ENCODE measurements at places on chromosomes 1 and 21. TPM values are rescaled to one million over a fixed set of nuclear protein-coding genes. Genes with fewer than 3 reads are reported as not detected.

RGSL1 gene
- not detected for total RNA-seq

ITLN1 gene
- total RNA-seq: not detected

OPRD1 gene
- total RNA-seq: 0.52 TPM

NTMT2 gene
- not detected for total RNA-seq

PCBP3 gene
- 8.0 TPM for total RNA-seq

SIM2 gene
- total RNA-seq: 0.11 TPM

ALG14 gene
- total RNA-seq: 0.73 TPM

TLR5 gene
- 0.44 TPM for total RNA-seq

- DNase-seq: no peak
These were observed 58.9 kb upstream of the KIF26B start for GRCh38 chr1:245095903-245096302.

DNA sequence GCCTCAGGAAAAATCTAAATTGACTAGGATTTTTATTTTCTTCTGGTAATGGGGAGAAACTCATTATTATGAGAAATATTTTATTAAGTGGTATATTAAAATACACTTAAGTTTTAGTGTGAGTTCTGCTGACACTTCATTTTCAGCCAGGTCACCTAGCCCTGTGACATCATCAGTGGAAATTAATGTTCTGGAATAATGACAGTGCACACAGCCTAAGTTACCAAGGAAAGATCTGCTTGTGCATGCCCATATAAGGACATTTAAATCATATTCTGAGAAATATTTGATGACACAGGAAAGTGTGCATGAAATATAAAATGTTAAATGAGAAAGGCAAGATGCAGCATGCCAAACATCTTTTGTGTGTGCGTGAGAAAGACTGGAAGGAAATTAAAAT lies 102.0 kb downstream of the KIF14 start:
- DNase-seq: no peak

GRCh38 chr1:69088571-69088970 lies 479.2 kb upstream of the LRRC7 start:
- no peak for DNase-seq

DNA sequence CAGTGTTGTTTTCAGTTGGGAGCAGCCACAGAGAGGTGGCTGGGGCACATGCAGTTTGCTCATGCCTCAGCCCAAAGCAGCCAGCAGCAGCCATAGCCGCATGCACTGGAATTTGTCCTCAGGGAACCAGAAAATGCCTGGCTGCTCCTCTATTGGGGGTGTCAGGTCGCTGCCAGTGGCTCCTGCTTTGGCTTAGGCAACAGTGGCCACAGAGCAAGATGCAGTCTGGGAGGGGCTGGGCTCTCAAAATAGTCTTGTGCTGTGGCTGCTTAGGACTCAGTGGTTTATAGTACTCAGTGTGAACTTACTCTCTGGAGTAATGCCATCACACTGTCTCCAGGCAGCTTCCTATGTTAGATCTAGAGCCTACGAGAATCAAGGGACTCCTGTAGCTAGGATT lies 25.0 kb downstream of the CD55 start:
- no peak for DNase-seq

- peak; percentile 1 for DNase-seq
These were observed 49.7 kb upstream of the IFI44L start for GRCh38 chr1:78570539-78570938.

DNA sequence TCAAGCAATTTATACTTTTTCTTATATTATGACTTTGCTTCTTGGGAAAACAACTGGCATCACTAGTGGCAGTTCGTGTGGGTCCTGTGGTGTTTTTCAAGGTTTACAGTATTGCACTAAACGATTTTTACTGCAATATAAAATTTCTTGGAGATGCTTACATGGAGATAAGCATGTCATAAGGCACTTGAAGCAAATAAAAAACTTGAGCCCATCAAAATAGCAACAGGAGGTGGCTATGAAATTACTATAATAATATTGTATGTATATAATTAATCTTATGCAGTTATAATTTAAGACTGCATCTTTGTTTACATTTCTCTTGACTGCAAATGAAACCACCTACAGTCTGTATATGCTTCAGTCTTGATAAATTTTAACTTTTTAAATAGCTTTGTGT lies 29.3 kb upstream of the CHAF1B start:
- no peak for DNase-seq

DNA sequence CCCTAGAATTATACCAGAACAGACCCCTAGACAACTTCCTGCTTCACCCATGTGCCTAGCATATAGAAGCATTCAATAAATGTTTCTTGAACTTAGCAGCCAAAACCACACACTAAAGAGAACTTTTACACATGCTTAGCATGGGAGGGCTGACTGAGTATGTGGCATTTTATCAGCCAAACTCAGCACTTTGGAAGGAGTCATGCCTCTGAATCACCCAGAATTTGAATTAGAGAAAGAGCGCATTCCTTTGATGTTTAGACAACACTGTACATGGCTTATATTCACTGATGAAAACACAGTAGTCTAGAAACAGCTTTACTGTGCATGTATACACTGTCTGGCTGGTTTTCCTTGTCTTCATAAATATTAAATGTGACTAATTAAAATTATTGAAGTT lies 26.1 kb downstream of the SPAG17 start:
- DNase-seq: no peak

DNA sequence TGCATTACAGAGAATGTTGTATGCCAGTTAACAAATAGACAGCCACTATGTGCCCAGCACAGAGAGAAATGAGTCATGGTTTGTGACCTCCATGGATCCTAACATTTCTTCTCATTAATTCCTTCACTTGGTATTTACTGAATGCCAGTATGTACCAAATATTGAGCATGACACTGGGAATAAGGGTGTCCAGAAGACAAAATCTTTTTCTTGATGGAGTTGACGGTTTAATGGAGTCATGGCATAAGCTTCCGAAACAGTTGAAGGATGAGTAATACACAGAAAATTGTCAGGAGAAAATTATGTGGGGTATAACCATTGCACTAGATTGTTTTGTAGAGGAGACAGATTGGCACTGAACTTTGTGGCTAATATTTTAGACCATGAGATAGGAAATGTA lies 36.9 kb downstream of the PTGFR start:
- no peak for DNase-seq

GRCh38 chr1:88998716-88999115 lies 6.3 kb upstream of the KYAT3 start:
- peak; percentile 62 for DNase-seq

DNA sequence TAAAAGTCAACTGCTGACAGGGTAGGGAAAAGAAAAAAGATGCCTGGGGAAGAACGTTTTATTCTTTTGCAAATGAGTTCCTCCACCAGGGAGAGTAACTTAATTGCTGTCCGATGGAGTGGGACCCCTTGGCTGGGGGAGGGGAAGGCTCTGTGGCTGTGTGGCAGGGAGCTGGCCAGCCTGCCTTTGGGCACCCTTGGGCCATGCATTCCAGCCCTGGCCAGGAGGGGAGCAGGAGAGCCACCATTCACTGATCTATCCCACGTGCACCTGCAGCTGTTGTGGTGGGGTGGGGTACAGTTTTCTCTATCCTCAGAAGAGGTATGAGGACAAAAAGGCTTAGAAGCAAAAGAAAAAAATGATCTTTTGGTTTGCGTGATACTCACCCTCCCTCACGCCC lies 116.9 kb downstream of the KCNK1 start:
- peak; percentile 71 for DNase-seq

DNA sequence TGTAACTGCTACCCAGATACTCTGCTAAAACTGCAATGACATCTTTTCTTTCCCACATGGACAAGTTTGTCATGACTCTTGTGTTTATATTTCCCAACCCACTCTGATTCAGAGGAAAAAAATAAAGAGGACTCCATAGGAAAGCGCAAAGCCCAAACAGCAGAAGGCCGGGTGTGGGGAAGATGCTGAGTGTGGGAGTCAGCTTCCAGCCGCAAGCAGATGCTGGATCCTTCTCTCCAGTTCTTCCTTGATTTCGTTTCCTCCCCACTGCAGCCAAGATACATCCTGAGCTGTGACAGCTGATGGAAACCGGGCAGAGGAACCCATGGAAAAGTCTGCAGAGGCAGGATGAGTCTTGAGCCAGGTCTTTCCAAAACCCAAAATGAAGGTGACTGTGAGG lies 498.2 kb downstream of the PLPP3 start:
- no peak for DNase-seq

DNA sequence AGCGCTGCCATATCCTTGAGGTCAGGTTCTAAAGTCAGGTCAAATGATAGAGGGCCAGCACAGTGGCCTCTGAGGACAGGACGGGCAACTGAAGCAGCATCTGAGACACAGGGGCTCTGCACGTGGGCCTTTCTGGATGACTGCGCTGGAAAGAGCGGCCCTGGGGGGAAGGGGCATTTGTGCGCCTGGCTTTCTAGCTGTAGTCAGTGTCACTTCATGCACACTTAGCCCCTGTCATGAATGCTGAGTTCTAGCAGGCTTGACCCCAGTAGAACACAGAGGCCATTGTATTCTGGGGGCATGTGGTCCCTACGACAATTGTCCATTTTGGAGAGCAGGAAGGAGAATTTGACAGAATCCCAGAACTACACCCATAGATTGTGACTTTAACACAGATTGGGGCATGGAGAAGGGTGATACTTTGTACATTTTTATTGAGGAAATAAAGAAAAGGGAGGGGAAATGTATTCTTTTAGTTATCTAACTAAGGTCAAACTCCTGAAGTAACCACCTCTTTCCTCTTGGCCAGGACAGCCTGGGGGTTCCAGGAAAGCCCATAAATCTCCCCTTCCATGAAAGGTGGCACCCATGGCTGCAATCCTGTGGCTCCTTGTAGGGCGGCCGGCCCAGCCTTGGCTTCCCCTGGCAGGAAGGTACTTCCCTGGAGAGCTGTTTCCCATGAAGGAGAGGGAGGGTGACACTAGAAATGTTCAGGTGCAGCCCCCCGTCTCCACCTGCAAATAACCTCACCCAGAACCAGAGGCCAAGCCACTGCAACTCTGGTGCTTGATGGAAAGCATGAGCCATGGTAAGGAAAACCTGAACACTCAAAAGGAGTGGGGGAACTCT lies 34.4 kb downstream of the NTPCR start:
- peak; percentile 16 for DNase-seq

GRCh38 chr21:14403681-14404318 lies 20.9 kb upstream of the HSPA13 start:
- peak; percentile 8 for DNase-seq

- peak; percentile 91 for DNase-seq
These were observed 20.9 kb downstream of the PDXK start for GRCh38 chr21:43739621-43740435.

GRCh38 chr1:34843392-34844251 lies 15.9 kb downstream of the SMIM12 start:
- no peak for DNase-seq

GRCh38 chr1:208111646-208112190 lies 132.5 kb downstream of the PLXNA2 start:
- no peak for DNase-seq

GRCh38 chr1:53590104-53590503 lies 130.9 kb downstream of the DMRTB1 start:
- DNase-seq: peak; percentile 19

DNA sequence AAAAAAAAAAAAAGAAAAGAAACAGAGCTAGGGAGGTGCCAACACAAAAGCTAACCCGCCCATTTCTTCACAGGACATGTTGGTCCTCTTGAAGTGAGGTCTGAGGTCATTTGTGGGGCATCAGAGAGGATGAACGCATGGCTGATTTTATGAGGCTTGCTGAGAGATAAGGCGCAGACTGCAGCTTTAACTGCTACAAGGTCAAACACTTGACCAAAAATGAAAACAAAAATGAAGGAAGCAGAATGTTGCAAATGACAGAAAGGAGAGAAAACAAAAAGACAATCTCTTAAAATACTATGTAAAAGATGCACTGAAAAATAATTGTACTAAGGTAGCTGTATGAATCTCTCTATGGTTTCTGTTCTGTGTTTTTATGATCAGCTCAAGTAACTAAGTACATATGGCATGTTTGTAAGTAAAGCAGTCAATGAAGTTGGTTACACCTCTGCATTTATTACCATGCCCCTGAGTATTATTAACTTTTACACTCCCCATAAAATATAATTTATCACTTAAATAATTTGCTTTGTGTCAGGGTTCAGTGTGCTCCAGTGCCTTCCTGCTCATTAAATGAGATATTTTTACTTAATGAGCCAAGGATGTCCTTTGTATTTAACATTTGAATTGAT lies 249.1 kb upstream of the NR5A2 start:
- DNase-seq: no peak

GRCh38 chr1:7967196-7967595 lies 5.7 kb downstream of the PARK7 start:
- DNase-seq: no peak

- peak; percentile 32 for DNase-seq
These were observed 5.0 kb downstream of the HPDL start for GRCh38 chr1:45331436-45332345.

GRCh38 chr1:117368116-117369108 lies 1.2 kb downstream of the MAN1A2 start:
- DNase-seq: no peak

DNA sequence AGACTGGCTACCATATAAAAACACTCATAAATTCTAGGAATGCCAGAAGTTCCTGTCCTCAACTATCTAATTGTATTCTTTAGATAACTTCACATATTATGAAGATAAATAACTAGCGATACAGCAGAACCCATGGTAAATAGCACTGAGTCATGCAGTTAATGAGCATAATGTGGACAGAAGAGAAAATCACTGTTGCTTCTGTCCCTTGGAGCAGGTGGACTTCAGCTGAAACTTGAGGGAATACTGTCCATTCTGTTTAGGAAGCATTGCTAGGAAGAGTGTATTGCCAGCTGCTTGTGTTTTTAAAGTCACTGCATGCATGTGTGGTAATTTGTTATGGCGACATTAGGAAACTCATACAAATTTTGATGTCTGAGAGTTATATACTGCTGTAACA lies 854.4 kb downstream of the LTN1 start:
- DNase-seq: no peak

Measured in H7 (cell line).